ENCODE measurements at places on chromosomes 5 and 9.

DNA sequence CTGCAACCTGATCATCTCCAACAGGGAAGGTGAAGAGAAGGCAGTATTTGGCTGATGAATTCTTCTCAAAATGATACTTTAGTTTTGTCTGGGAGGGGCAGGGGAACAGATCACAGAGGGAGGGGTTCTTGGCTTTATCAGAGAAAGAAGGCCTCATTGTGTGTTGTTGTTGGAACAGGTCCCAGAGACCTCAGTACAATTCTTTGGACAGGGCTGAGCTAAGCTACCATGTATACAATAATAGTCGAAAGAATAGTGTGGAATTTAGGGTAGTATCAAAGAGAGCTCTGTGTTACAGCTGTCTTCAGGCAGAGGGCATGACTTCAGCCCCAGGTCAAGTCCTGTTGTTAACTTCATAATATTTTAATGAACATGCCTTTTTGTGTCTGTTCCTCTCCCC, 39.9 kb downstream of the ARHGAP26 start:
- DNase-seq, result no peak

DNA sequence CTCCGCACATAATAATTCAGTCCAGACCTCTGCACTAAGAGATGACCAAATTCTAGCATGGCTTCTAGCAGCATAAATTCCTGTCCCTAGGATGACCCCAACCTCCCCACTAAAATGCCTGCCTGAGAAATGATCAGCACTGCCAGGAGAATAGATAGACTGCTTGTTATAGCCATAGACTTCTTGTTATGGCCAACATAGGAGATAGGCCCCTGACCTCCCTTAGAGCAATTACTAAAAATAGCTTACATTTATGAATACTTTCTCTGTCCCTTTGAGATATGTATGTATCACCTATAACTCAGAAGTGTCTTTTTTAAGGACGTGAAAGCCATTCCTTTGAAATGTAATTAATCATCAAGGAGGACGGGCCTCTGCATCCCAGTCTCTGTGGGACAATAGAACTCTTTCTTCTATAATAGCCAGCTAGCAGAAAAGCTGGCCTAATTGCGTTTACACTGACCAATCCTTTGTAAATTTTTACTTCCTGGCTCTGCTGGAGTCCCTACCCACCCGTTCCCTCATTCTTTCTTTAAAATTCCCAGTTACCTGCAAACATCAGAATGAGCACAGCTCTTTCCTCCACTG, 1002.7 kb downstream of the CDH18 start:
- DNase-seq, result no peak

GRCh38 chr5:79436224-79436623, 77.7 kb downstream of the HOMER1 start:
- DNase-seq, result no peak

DNA sequence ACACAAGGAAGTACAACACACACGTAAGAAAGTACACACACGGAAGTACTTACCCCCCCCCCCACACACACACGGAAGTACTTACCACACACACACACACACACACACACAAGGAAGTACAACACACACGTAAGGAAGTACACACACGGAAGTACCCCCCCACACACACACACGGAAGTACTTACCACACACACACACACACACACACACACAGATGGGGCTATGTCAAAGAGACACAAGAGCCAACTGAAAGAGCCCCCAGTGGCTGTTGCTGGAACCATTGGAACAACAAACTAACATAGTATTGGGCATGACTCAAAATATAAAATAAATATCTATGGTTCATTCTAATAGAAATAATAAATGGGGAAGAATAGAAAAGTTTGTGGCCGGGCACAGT, 4.9 kb upstream of the MAPK9 start:
- DNase-seq, result no peak
